ENCODE measurements at places on chromosomes 4 and X.

- no peak for DNase-seq
Observed at GRCh38 chr4:128908735-128909134, 99.2 kb downstream of the JADE1 start.

DNA sequence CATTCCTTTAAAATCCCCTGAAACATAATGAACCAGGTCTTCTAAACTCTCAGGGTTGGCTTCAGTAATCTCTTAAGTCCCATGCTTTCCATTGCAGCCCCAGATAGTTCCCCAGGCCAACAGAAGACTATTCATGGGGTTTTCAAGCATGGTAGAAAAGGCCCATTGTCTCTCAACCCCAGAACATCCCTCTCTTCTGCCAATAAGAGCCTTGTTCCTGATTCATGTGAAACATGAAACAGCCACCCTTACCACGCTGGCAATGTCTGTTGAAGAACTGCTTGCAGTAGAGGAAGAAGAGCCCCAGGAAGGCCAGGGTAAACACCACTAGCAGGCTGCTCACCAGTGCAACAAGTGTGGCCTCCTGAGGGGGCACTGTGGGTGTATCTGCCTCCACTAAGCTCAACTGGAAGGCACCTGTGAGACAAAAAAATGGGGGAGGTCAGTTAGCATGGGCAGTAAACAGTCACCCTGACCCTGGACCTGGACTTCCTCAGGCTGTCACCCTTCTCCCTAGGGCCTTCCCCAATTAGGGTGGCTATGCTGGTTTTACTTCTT is 36.4 kb downstream of the EDA2R start:
- DNase-seq, result no peak

GRCh38 chrX:139802048-139802447 is 94.1 kb upstream of the MCF2 start:
- DNase-seq, result no peak

DNA sequence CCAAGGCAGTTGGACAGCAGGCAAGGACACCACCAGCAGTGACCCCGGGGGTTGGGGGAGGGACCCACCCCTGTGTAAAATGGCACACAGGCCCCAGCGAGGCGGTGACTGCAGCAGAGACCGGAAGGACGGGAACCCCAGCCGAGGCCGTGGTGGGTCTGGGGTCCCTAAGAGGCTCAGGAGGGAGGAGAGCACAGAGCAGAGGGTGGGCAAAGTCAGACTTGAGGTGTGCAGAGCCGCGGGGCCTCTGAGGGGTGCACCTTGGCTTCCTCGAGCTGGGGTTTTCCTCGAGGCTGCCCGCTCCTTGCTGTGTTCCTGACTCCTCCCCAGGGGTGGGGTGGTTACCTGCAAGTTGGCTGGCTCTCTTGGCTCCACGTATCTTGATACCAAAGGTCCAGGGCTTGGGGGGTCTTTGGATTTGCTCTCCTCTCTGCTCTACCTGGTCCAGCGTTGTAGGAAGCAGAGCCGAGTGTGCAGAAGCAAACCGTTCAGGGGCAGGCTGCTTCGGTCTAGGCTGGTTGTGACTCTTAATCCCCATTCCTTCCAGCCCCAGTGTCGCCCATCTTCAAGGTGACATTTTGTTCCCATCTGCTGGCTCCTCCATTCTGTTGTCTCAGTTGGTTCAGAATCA is 37.9 kb upstream of the SORCS2 start:
- DNase-seq, result no peak

DNA sequence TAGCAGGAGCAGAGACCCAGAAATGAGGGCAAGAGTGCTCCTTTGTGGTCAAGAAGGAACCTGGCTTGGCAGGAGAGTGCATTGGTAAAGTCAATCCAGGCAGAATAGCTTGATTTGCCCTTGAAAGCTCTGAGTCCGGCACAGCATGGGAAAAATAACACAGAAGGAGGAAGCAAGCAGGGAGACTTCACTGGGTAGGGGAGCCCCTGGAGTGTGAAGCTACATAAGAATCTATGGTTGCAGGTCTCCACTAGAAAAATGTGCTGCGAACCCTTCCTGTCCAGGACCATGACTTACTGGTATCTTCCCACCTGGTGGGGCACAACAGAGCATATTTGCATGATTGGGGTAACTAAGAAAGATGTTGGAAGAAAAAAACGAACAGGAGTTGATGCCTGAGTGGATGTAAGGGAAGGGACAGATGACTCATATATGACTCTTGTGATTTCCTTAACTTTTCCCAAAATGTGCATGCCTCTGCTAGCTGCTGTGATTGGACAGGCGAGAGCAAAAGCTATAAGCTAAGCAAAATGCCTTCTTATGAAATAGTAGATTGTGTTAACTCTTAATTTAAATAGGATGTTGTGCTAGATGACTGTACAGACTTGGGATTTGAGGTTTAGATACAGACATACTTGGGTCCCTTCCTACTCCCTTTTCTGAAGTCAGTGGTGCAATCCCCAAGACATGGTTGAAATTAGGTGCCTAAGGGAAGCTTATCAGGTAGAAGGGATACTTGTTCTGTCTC is 3.3 kb downstream of the IL13RA1 start:
- no peak for DNase-seq

- no peak for DNase-seq
Observed at GRCh38 chr4:158527516-158527915, 5.8 kb downstream of the RXFP1 start.

- no peak for DNase-seq
Observed at GRCh38 chr4:130545171-130545570, 1449.2 kb downstream of the C4orf33 start.

DNA sequence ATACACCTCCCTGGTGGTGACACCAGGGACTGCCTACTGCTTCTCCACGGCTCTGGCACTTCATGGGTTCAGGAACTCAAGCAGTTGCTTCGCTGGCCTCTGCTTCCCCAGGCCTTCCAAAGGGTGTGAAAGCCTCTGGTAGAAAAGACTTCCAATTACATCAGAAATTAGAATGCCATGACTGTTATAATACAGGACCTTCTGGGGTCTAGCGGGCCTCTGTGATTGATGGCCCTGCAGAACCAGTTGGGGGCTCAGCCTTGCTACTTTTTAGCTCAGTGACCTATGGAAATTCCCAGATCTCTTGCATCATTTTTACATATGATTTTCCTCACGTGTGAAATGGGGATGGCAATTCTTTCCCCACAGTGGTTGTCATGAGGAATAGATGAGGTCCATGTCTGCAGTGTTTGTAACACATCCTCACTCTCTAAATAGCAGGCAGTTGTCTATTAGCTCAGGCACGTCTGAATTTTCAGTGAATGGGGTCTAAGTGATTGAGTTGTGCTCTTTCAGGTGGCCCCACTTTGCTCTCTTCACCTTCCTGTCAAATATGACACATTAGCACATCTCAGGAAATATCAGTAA is 198.3 kb downstream of the STIM2 start:
- no peak for DNase-seq

GRCh38 chrX:103918050-103918449 is 44.4 kb upstream of the TMSB15B start:
- DNase-seq, result peak; percentile 14

- no peak for DNase-seq
Observed at GRCh38 chr4:2624782-2625530, 88.5 kb downstream of the FAM193A start.

DNA sequence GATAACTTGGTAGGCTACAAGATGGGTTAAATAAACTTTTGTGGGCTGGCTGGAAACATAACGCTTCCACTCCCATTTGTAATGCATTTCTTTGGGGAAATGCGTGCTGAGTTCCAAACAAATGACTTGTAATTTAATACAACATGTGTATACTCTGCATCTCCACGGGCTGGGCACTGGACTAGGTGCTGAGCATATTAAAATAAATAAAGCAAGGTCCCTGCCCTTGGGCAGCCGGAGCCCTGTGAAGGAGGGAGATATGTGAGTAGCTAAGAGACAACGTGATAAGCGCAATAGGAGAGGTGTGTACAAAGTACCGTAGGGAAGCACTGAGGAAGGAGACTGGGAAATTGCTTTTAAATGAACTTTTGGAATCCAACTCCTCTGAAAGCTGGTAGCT is 147.2 kb upstream of the RBPJ start:
- no peak for DNase-seq

- no peak for DNase-seq
Observed at GRCh38 chr4:146255463-146255862, 41.1 kb downstream of the REELD1 start.

GRCh38 chr4:1026115-1026514 is 14.7 kb downstream of the FGFRL1 start:
- no peak for DNase-seq

DNA sequence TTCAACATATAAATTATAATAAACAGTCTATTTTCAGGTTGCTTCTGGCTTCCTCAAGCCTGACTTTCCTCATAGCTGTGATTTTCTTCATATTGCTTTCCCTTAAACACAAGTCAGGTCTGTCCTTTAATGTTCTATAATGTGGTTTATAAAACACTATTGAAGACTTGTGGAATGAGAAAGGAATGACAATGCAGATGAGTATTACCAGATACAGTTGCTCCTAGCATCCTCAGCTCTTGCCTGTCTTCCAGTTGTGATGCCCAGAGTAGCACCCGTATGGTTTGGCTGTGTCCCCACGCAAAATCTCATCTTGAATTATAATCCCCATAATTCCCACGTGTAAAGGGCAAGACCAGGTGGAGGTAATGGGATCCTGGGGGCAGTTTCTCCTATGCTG is 265.7 kb upstream of the BOD1L1 start:
- DNase-seq, result no peak

GRCh38 chr4:183263787-183264386 is 56.2 kb downstream of the CLDN22 start:
- no peak for DNase-seq

- DNase-seq, result no peak
Observed at GRCh38 chr4:182752158-182752910, 164.9 kb downstream of the DCTD start.

GRCh38 chrX:97619499-97619898 is 735.8 kb downstream of the RPA4 start:
- no peak for DNase-seq

DNA sequence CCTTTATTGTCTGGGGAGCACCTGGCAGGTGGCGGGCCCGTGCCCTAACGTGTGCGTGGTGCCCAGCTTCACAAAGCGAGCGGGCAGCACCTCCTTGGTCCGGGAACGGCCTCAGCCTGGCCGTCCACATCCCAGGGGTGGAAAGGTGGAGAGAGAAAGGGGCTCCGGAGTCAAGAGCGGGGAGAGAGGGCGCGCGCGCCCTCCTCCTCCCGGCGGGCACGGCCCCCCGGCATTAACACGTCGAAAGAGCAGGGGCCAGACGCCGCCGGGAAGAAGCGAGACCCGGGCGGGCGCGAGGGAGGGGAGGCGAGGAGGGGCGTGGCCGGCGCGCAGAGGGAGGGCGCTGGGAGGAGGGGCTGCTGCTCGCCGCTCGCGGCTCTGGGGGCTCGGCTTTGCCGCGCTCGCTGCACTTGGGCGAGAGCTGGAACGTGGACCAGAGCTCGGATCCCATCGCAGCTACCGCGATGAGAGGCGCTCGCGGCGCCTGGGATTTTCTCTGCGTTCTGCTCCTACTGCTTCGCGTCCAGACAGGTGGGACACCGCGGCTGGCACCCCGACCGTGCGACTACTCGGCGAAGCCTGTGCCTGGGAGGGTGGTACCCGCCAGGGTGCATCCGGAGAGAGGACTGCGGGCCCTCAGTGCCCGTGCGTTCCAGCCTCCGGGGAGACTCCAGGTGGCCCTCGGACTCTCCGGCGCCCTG is at the start of gene KIT:
KIT (plus strand) TSS at position 407 of the 701 bp plus-strand sequence; CDS start at position 465, 58 bp downstream.
- no peak for DNase-seq

GRCh38 chr4:74311696-74312313 is 3.5 kb downstream of the EPGN start:
- DNase-seq, result no peak

DNA sequence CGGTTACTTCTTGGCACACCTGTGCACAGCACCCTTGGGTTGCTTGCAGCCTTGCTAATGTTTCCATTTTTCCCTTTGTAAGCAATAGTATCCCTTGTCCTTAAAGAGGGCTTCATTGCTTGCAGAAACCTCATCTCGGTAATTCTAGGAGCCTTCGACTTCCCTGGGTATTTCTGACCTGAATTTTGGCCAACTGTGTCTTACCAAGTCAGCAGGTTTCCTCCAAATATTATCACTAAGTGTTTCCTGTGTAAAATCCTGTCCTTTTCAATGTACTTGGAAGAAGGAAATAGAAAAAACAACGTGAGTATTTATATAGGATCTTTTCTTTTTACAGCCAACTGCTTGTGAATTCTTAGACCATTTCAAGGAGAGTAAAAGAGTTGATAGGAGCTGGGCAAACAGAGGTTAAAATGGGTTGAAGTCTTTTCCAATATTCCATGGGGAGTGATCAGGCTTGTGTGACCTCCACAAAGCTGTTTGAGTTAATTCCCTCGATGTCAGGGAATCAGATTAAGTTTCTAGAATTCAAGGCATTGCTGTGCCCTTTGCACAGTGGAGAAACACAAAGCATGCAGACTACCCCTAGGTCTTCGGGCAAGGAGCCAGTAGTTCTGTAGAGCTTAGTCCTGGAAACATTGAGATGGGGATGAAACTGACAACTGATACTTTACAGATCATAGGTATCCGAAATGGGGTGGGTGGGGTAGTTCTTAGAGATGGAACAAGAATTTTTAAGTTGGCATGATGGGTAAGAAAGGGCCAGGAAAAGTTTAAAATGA is 209.9 kb downstream of the CPE start:
- DNase-seq, result no peak

GRCh38 chrX:22467571-22467970 is 194.9 kb downstream of the CBLL2 start:
- no peak for DNase-seq

- DNase-seq, result no peak
Observed at GRCh38 chrX:107940095-107940494, 42.1 kb downstream of the TEX13B start.

DNA sequence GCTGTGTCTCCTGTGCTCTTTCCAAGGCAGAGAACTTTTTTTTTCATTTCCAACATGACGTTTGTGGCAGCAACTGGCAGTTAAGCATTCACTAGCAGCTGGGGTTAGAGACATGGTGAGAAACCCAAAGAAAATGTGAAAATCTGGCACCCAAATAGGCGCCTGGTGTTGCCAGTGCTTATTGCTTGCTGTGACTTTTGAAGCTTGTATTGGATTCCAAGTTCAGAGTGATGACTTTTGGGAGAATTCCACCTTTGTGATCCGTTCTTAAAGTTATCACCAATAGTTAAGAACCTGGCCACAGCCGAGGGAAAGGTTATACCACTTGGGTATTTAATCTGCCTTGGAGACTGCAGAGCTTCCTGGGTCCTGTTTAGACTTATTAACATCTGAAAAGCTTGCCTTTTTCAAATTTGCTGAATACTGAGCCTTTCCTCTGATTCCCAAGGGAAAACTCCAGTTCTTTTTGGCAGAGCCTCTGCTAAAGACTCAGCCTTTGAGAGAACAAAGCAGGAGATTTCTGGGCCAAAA is 101.0 kb downstream of the OPHN1 start:
- DNase-seq, result no peak

DNA sequence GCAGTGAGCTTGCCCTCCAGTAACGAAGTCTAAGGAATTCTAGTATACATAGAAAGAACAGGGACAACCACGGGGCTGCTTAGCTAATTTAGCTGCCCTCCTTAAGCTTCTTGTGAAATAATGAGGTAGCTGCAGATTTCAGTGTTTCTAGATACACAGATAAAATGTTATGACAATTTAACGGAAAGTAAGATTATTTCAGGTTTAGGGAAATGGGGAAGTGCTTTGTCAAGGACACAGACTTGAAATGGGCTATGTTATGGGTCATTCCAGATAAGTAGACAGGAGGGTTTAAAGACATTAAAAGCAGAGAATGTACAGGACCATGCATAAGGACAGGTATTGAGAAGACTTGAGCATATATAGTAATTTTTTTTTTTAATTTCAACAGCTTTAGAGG is 34.2 kb upstream of the ZNF518B start:
- DNase-seq, result no peak

GRCh38 chr4:47106561-47106960 is 75.2 kb downstream of the GABRB1 start:
- no peak for DNase-seq
